ENCODE measurements at places on chromosomes 4 and X. TPM values are rescaled to one million over a fixed set of nuclear protein-coding genes. Genes with fewer than 3 reads are reported as not detected.

The KIF4A gene
- polyA plus RNA-seq, result 0.41 TPM

The BLOC1S4 gene
- polyA plus RNA-seq, result 8.6 TPM

The ADGRL3 gene
- polyA plus RNA-seq, result 14.8 TPM

The UGT8 gene
- polyA plus RNA-seq, result not detected

The MAGEA3 gene
- not detected for polyA plus RNA-seq

The PLAC8 gene
- polyA plus RNA-seq, result 48.1 TPM
